ENCODE measurements at places on chromosomes 12 and 14.

DNA sequence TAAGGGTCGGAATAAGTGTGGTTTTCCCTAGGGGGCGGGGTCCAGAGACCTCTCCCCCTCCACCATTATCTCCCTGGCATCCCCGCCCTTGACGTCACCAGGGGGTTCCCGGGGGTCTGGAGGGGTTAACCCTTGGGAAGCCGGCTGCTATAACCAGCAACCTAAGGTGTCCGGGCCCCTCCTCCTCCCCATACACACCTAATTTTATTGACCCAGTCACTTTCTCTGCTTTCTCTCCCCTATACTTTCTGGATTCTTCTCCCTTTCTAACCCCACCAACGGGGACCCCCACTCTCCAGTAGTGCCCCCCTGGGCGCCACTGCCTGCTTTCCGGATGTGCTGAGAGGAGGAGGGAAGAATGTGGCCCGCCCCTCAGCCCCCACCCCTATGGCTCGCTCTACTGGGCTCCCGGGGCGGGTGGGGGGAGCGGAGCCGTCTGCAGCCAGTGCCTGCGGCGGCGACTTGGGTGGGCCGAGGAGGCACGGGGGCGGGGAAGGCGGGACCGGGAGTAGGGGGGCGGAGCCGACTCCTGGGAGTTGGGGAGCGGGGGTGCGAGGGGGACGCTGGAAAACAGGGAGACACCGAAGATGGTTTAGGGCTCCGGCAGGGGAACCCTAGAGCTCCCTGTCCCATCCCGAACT lies 1.8 kb downstream of the GLI1 start:
- no peaks in the 10 kb centered on the region for H3K36me3 ChIP-seq
- peaks cover 2% of the 10 kb centered on the region for H3K4me1 ChIP-seq
- H3K27me3 ChIP-seq = no peaks in the 10 kb centered on the region
- H3K27ac ChIP-seq = peak overlapping the region; percentile 6
- peak; percentile 52 for DNase-seq

DNA sequence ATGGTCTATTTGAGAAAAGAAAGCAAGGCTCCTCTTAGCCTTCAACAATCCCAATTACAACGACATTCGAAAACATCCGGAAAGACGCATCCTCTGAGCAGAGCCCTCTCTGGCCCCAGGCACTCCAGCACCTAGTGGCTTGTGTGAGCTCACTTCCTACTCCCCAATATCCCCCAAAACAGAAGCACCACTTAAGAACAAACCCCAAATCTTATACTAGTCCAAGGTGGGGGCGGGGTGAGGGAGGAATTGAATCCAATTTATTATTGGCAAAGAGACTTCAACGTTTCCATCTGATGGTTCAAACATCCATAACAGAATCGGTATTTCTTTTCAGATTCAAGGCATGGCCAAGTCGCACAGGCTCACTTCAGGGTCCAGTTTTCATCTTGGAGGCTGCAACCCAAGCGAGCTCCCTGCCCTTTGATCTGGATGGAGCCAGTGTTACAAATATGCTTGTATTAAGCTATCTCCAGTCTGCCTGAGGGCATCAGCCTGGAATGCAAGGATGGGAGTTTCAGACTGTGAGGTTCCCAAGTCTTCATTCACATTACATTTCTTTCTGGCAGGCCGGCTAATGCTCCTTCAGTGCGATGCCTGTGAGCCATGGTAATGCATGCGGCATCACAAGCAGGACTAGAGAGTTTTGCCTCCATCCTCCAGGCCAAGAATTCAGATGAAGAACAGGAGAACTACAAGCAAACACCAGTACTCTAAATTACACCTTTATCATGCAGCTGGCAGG lies 132.5 kb upstream of the FOXN3 start:
- H3K4me1 ChIP-seq = no peaks in the 10 kb centered on the region
- H3K4me3 ChIP-seq = no peak overlapping the region

DNA sequence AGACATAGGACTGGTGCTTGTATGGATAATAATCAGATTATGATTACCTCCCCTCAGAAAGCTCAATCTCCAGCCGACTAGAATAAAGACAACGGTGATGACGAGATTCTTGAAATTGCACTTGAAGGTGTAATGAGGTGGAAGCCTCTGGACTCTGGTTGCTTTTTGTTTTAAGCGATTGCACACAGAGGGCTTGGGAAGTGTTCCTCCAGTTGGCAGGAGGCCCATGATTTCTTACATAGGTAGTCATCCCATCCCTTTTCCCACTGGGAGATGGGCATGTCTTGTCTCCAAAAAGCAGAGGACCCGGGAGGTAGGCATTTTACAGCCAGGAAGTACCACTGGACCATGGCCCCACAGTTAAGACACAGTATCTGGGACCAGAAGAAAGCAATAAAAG lies 165.7 kb upstream of the FKBP4 start:
- H3K27me3 ChIP-seq = no peaks in the 10 kb centered on the region
- no peak overlapping the region for H3K4me3 ChIP-seq
- no peak for DNase-seq
- no peak overlapping the region for H3K27ac ChIP-seq
- no peaks in the 10 kb centered on the region for H3K4me1 ChIP-seq

DNA sequence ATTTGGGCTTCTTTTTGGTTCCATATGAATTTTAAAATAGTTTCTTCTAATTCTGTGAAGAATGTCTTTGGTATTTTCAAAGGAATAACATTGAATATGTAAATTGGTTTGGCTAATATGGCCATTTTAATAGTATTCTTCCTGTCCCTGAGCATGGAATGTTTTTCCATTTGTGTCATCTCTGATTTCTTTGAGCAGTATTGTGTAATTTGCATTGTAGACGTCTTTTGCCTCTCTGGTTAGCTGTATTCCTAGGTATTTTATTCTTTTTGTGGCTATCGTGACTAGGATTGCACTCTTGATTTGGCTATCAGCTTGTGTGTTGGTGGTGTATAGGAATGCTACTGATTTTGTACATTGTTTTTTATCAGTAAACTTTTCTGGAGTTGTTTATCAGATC lies 601.9 kb downstream of the SNAPC1 start:
- no peak overlapping the region for H3K4me3 ChIP-seq
- H3K27me3 ChIP-seq = no peaks in the 10 kb centered on the region
- peak; percentile 64 for DNase-seq
- no peaks in the 10 kb centered on the region for H3K36me3 ChIP-seq

- no peaks in the 10 kb centered on the region for H3K36me3 ChIP-seq
- DNase-seq = no peak
- H3K27me3 ChIP-seq = no peaks in the 10 kb centered on the region
Measured at GRCh38 chr14:22892488-22892887, 9.5 kb downstream of the REM2 start.

DNA sequence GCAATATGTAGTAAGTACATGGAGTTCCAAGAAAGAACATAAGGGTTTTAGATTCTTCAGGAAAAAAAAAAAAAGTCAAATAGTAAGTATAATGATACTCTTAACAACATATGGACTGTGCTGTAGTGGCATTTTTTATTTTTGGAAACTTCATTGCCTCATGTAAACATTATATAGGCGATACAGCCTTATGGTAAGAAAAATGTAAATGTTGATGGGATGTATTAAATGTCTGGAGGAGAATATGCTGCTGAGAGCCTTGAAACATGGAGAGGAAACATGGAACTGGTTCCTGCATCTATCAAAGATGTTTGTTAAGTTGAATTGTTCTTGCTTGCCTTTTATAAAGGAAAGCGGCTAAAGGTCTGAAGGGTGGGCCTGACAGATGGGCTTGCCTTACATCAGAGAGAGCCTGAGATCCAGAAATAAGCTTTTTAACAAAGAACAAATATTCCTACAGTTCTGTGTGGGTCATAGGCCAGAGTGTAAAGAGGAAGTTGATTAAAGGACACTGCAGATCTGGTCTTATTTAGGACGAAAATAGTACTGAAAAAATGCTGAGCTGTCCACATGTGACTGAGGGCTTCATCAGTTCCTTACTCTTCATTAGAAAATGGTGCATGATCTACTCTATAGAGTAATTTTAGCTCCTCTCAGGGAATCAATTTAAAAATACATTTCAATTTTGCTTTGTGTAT lies 448.1 kb upstream of the DCN start:
- H3K36me3 ChIP-seq = no peaks in the 10 kb centered on the region
- no peak overlapping the region for H3K27ac ChIP-seq
- H3K27me3 ChIP-seq = no peaks in the 10 kb centered on the region
- H3K4me1 ChIP-seq = no peaks in the 10 kb centered on the region

GRCh38 chr12:113155060-113155459 lies 5.5 kb downstream of the CFAP73 start:
- H3K27ac ChIP-seq = no peak overlapping the region
- H3K4me1 ChIP-seq = peaks cover 1% of the 10 kb centered on the region
- peaks cover 25% of the 10 kb centered on the region for H3K27me3 ChIP-seq
- H3K4me3 ChIP-seq = no peak overlapping the region
- H3K36me3 ChIP-seq = peaks cover 1% of the 10 kb centered on the region

DNA sequence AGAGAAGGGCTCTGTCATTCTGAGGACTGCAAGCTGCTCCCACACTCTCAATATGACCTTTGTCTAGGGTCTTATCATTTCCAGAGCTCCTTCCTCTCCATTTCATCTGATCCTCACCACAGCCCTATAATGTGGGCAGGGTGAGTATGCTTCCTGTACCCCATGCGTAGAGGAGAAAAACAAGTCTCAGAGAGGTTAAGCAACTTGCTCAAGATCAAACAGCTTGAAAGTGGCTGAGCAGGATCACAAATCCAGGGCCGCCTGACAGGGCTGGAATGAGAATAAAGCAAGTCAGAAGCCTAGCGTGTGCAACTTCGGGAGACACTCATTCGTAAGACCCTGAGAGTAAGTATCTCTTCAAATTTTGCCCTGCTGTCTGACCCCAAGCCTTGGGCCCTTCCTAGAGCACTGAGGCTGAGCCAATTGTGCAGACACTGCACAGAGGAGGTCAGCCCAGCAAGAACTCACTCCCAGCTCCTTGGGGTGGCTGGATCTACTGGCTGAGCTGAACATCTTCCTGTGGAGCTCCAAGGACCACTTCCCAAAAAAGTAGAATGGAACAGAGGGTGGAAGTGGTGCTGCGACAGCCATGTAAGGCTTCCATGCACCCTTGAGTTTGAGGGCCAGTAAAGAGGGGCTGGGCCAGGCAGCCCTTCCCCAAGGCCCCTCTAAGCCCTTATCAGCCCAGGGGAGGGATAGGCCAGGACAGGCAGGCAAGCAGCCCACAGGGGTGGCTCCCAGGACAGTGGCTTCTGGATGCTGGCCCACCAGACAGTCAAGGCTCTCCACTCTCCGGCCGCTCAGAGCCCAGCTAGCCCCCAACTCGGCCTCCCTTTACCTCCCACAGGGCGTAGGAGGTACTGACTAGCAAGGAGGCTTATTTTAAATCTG lies 10.5 kb downstream of the ZFP36L1 start:
- H3K4me3 ChIP-seq = no peak overlapping the region
- peaks cover 37% of the 10 kb centered on the region for H3K4me1 ChIP-seq
- no peak for DNase-seq
- no peak overlapping the region for H3K27ac ChIP-seq

DNA sequence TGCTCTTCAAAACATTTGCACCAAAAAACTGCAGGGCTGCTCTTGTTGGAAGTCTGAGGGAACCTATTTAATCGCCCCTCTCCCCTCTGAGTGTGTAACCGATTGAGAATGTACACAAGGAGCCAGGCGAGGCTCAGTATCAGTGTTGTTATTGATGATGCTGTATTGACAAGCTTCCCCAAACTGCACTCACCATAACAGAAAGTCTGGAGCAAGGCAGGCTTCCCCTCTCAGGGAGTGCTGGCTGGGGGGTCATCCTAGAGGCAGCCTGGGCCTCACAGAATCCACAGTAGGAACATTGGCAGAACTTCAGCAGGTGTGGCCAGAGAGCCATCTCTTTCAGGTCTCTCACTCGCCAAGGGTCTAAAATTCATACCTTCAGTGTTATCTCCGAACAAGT lies 58.1 kb upstream of the TUNAR start:
- H3K27ac ChIP-seq = no peak overlapping the region
- no peaks in the 10 kb centered on the region for H3K36me3 ChIP-seq
- DNase-seq = no peak
- H3K4me1 ChIP-seq = no peaks in the 10 kb centered on the region
- no peaks in the 10 kb centered on the region for H3K27me3 ChIP-seq

- peaks cover 10% of the 10 kb centered on the region for H3K4me1 ChIP-seq
- H3K36me3 ChIP-seq = peaks cover 4% of the 10 kb centered on the region
- no peak overlapping the region for H3K4me3 ChIP-seq
- H3K27me3 ChIP-seq = no peaks in the 10 kb centered on the region
Measured at GRCh38 chr12:108638997-108639822, 5.5 kb upstream of the SELPLG start.

DNA sequence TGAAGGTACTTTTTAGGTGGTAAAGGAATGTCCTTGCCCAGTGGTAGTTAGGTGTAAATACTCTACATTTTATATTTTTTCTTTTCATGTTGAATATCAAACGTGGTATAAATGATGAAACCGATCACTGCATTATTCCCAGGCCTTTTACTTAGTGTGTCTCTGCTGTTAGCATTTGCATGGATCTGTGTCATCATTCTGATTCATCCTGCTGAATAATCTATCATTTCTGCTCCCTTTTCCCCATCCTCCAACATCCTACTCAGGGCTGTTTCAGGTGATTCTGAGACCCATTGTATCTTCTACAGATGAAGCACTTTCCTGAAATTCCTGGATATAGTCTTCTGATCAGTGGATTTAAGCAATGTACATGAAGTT lies 61.0 kb upstream of the PTHLH start:
- H3K27me3 ChIP-seq = no peaks in the 10 kb centered on the region
- H3K27ac ChIP-seq = no peak overlapping the region
- H3K36me3 ChIP-seq = no peaks in the 10 kb centered on the region
- peaks cover 2% of the 10 kb centered on the region for H3K4me1 ChIP-seq

DNA sequence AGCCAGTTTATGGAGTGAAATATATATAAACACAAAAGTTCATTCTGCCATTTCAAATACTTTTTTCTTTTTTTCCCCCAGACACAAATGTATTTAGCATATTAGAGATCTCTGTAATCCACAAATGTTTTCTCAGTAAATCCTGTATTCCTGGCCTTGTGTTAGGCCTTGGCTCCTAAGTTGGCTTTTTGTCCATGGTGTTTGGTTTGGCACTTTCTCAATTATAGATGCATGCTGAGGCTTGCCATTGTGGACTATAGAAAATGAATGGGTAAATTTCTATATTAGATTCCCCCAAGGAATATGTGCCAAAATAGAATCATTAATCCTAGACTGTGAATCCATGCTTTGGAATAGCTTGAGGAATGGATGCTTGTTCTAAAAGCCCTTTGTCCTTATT lies 17.0 kb downstream of the RIC8B start:
- H3K36me3 ChIP-seq = no peaks in the 10 kb centered on the region
- no peaks in the 10 kb centered on the region for H3K27me3 ChIP-seq
- H3K4me1 ChIP-seq = no peaks in the 10 kb centered on the region
- H3K4me3 ChIP-seq = no peak overlapping the region
- DNase-seq = no peak

GRCh38 chr14:24071836-24072430 lies 571 bp downstream of the CPNE6 start:
- H3K4me1 ChIP-seq = no peaks in the 10 kb centered on the region
- no peak for DNase-seq
- no peak overlapping the region for H3K4me3 ChIP-seq
- no peak overlapping the region for H3K27ac ChIP-seq
